ENCODE measurements at places on chromosomes 7 and 10. TPM values are rescaled to one million over a fixed set of nuclear protein-coding genes. Genes with fewer than 3 reads are reported as not detected.

LANCL2 gene
- total RNA-seq: 8.9 TPM

ELN gene
- 2.1 TPM for total RNA-seq

GUSB gene
- total RNA-seq: 21.8 TPM

LRRC18 gene
- total RNA-seq: 0.66 TPM

SFMBT2 gene
- 2.8 TPM for total RNA-seq

SNCG gene
- total RNA-seq: 8.7 TPM

AKR1C8 gene
- total RNA-seq: not detected

PRF1 gene
- total RNA-seq: not detected

PRPS1L1 gene
- total RNA-seq: not detected

MINDY4 gene
- total RNA-seq: 4.1 TPM

TMEM139 gene
- not detected for total RNA-seq

IQUB gene
- total RNA-seq: 0.83 TPM

DRGX gene
- total RNA-seq: not detected

GPAM gene
- 19.3 TPM for total RNA-seq

CISD1 gene
- total RNA-seq: 14.4 TPM

MACC1 gene
- total RNA-seq: 0.26 TPM

IGF2BP3 gene
- 4.3 TPM for total RNA-seq

Data from fibroblast of lung (primary cell).